ENCODE measurements at places on chromosomes 12 and 14.
A peak's percentile ranks its signal among the peaks of the same experiment; 100 is the strongest.

DNA sequence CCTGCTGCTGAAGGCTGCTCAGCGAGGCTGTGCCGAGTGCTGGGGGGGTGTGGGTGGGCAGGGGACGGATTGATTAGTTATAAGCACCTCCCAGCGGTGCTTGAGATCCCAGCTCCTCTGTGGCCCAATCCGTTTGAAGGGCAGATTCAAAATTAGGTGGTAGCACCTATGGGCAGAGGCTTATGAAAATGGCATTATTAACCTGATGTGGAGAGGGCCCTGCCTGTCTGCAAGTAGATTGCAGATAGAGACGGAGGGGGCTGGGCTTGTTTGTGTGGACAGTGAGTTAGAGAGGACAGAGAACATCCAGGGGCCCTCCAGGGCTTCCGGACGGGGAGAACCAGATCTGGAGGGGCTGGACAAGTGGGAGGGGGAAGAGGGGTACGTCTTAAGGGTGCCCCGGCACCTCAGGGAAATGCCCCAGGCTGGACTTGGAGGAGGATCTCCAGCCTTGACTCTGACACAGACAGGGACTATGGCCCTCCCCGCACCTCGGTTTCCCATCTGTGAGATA lies at the start of gene RTL1:
Gene RTL1, minus strand, starts transcription at position 51 of the 514 bp plus-strand sequence. CDS start 18,934 bp downstream, outside the sequence.
- no peak for DNase-seq

- peak; percentile 72 for DNase-seq
These were observed 32.1 kb upstream of the GSG1 start for GRCh38 chr12:13135371-13136178.

- no peak for DNase-seq
These were observed 30.3 kb downstream of the CKB start for GRCh38 chr14:103492156-103492925.

DNA sequence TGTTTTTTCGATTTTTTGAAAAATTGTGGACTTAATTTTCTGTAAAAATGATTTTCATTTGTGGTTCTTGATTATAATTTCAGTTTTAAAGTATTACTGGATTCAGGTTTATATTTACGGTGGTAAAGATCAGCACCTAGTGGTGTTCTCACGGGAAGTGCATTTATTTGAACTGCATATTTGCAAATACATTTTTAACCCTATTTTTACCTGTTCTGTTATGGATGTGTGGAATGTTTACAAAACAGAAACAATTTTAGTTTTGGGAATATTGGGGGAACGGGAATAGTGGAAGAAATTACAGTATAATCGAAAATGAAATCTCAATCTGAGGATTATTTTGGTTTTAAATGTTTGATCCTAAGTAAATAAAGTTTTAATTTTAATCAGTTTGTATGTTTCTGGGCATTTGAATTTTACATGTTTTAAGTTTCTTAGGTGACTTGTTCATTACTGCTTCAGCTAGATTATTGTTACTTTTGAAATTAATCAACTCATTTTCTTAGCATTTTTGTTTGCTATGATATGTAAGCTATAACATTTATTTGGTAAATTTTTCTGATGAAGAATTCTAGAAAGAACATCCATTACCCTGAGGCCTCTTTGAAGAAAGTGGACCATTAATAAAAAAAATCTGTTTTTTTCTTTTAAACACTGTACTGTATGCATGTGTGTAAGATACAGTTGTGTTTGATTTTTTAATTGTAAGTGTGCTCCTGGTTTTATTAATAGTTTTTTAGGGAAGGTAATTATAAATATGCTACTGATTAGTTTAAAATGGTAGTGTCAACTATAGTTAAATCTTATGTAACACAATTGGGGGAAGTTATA lies 942 bp downstream of the ATF7IP start:
- no peak for DNase-seq

DNA sequence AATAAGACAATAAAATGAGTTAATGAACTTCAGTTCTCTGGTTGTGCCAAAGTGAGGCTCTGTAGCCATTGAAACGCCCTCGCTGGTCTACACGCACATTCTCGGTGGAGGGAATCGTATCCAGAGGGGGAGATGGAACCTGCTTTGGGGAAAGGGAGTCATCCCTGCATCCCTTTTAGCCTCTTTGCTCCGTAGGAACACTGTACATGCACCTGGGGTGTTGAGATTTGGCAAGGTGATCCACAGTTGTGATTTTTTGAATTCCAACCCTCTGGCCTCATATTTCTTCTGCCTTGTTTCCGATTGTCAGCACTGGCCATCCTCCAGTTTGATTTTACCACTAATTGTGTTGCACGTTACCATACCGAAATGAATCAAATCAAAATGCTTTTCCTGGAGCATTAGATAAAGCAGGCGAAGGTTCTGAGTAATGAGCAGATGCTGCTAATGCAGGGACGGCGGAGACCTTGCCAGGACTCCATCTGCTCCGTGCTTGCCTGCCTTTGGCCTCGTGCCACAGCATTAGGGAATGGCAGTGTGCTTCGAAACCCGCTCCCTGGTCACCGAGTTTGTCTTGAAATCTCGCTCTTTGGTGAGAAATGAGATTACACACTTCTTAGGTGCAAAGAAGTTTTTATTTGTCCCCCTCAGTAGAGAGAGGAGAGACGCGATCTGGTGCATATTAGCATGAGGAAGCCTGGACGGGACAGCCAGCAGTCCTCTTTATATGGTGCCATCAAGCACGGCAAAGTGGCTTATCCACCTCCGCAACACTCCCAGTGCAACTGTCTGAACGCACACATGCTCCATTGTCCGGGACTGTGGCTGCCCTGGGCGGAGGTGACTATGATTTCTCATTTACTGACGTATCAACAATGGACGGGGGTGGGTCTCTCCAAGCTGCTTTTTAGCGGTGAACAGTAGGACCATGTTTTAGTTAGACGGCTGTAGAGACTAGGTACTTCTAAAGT lies 59.1 kb downstream of the FBXW8 start:
- peak; percentile 58 for DNase-seq

DNA sequence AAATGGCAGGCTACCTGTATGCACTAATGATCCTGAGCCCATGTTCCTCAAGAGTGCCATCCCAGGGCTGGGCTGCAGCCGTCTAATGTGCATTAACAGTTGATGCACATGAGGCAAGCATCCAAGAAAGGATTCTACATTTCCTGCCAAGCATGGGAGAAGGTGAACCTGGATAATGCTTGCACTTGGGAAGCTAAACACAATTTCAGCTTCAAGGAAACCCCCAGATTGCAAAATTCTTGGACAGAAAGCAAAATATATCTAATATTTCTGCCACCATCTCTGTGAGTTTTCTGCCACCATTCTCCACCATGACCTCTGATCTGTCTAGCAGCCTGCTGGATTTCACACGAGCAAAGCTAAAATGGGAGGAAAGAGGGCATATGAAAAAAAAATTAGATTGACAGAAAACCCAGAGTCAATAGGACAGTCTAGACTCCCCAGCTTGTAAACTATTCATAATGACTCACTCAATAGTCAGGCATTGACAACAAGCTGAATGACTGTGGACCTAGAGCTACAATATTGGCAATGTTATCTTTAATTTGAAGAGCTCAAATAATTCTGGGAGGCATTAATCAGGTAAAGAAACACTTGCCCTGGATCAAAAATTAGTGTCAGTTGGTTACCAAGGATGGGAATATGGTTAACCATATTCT lies 91.9 kb upstream of the BCL2L14 start:
- no peak for DNase-seq

GRCh38 chr12:3363608-3364007 lies 127.4 kb upstream of the PRMT8 start:
- no peak for DNase-seq

- DNase-seq, result no peak
These were observed 18.1 kb downstream of the KRT85 start for GRCh38 chr12:52349196-52349595.

DNA sequence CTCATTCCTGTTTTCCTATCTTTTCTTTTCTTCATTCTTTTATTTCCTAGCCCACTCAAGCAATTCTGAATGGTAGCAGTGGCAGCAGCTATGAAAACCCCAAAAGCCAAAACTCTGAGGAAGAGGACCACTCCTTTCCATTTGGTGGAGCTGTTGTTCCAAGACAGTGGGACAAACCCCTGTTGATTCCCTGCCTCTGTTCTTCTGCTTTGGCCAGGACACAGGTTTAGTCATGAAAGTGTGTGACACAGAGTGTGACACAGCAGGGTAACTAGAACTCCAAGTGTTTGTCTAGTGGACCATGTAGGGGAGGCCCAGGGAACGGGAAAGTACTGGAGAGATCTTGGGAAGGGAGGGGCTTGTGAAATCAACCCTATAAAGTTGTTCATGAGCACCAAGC lies 71.1 kb downstream of the PTCSC3 start:
- no peak for DNase-seq

DNA sequence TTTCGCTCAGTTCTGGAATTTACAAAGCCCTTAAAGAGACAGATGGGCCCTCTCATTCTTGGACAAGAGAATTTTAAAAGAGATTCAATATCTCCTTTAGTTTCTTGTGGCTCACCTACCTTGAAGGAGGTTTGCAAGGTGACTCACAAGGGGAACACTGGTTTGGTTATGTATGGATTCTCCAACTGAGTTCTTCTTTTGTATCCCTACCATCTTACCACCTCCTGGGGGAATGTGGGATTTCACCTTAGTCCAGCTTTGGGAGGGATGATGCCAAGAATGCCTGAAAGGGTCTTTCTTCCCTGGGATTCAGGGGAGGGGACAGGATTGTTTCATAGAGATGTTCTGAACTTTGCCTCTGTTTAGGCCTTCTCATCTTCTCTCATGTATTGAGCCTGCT lies 3.7 kb downstream of the PPP4R4 start:
- DNase-seq, result no peak

GRCh38 chr14:33127531-33127930 lies 188.9 kb downstream of the NPAS3 start:
- DNase-seq, result no peak

GRCh38 chr12:91140026-91140931 lies 29.0 kb upstream of the LUM start:
- DNase-seq, result no peak
